ENCODE measurements at places on chromosomes 2 and 18. TPM values are rescaled to one million over a fixed set of nuclear protein-coding genes. Genes with fewer than 3 reads are reported as not detected.

GRCh38 chr2:126886916-126887280 lies 11.8 kb upstream of the TEX51 start:
- H3K27me3 ChIP-seq, result peaks cover 19% of the 10 kb centered on the region
- no peak for DNase-seq
- H3K4me1 ChIP-seq, result peaks cover 16% of the 10 kb centered on the region
- H3K4me3 ChIP-seq, result peak overlapping the region; percentile 42

SCYGR8 gene
- total RNA-seq, result 6.3 TPM

- no peaks in the 10 kb centered on the region for H3K27me3 ChIP-seq
- H3K27ac ChIP-seq, result peak overlapping the region; percentile 56
- no peak for DNase-seq
- H3K4me1 ChIP-seq, result peaks cover 9% of the 10 kb centered on the region
Observed at GRCh38 chr2:209495855-209496585, 72.2 kb downstream of the MAP2 start.

GRCh38 chr18:39843546-39843945 lies 2111.5 kb upstream of the PIK3C3 start:
- no peaks in the 10 kb centered on the region for H3K36me3 ChIP-seq
- H3K4me1 ChIP-seq, result peaks cover 11% of the 10 kb centered on the region
- no peak overlapping the region for H3K27ac ChIP-seq
- DNase-seq, result no peak

PGAP1 gene
- 16.8 TPM for total RNA-seq

POTEC gene
- total RNA-seq, result not detected

- peak; percentile 71 for DNase-seq
- H3K27ac ChIP-seq, result no peak overlapping the region
- H3K4me1 ChIP-seq, result no peaks in the 10 kb centered on the region
- H3K27me3 ChIP-seq, result peaks cover 21% of the 10 kb centered on the region
- no peak overlapping the region for H3K4me3 ChIP-seq
- no peaks in the 10 kb centered on the region for H3K36me3 ChIP-seq
Observed at GRCh38 chr2:176653479-176654443, 384.5 kb downstream of the MTX2 start.

DNA sequence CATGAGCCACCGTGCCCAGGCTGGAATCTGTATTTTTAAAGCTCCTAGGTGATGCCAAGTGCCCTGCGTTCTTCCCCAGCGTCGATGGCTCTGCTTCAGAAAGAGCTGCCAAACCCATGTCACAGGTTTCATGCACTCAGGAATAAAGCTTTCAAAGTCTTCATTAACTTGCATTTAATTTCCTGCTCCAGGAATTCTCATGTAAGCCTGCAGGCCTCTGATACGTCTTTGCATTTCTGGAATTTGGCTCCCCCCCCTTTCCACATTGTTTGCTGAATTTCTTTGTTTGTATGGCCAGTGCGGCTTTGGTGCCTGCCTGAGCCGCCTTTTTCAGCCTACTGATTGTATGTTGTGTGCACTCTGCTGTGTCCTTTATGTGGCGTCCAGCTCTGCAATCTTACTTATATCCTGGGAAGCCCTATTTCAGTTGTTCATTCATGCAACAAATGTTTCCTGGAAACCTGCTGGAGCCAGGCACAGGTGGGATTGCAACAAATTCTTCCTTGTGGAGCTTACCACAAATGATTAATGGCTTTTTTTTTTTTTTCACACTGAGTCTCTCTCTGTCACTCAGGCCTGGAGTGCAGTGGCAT lies 17.9 kb upstream of the OTOF start:
- DNase-seq, result no peak
- H3K27me3 ChIP-seq, result peaks cover 11% of the 10 kb centered on the region
- H3K4me3 ChIP-seq, result no peak overlapping the region
- H3K36me3 ChIP-seq, result no peaks in the 10 kb centered on the region
- H3K4me1 ChIP-seq, result no peaks in the 10 kb centered on the region

GRCh38 chr2:54599326-54599710 lies 124.1 kb upstream of the EML6 start:
- H3K36me3 ChIP-seq, result no peaks in the 10 kb centered on the region
- H3K4me3 ChIP-seq, result no peak overlapping the region
- peaks cover 85% of the 10 kb centered on the region for H3K4me1 ChIP-seq
- no peak for DNase-seq

TMEM247 gene
- total RNA-seq, result not detected

- H3K27ac ChIP-seq, result peak overlapping the region; percentile 16
- no peaks in the 10 kb centered on the region for H3K4me1 ChIP-seq
- H3K36me3 ChIP-seq, result no peaks in the 10 kb centered on the region
- H3K4me3 ChIP-seq, result no peak overlapping the region
- H3K27me3 ChIP-seq, result no peaks in the 10 kb centered on the region
Observed at GRCh38 chr2:19722531-19722971, 179.2 kb downstream of the TTC32 start.

RPE gene
- total RNA-seq, result 33.6 TPM

DNA sequence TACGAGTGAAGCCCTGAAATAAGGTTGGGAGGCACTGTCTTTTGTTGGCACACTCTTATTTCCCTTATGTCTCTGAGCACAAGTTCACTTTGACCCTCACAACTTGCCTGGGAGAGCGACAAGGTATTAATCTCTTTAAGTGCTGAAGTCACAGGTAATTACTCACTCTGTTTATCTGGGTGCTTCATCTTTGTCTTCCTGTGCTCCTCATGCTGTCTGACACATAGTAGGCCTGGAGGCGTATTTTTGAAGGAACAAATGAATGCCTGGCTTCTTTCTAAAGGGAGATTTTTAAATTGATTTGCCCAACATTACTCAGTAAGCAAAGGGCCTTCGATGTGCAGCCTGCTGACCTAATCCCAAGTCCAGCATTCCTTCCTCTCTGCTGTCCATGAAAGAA lies 507.1 kb upstream of the TNP1 start:
- no peaks in the 10 kb centered on the region for H3K36me3 ChIP-seq
- no peak for DNase-seq
- no peak overlapping the region for H3K4me3 ChIP-seq
- no peaks in the 10 kb centered on the region for H3K4me1 ChIP-seq

GRCh38 chr2:61529944-61530735 lies 8.0 kb downstream of the XPO1 start:
- peaks cover 22% of the 10 kb centered on the region for H3K4me1 ChIP-seq
- no peak overlapping the region for H3K27ac ChIP-seq
- H3K36me3 ChIP-seq, result peaks cover 6% of the 10 kb centered on the region
- DNase-seq, result no peak
- H3K27me3 ChIP-seq, result no peaks in the 10 kb centered on the region
- no peak overlapping the region for H3K4me3 ChIP-seq

SP5 gene
- not detected for total RNA-seq

DNA sequence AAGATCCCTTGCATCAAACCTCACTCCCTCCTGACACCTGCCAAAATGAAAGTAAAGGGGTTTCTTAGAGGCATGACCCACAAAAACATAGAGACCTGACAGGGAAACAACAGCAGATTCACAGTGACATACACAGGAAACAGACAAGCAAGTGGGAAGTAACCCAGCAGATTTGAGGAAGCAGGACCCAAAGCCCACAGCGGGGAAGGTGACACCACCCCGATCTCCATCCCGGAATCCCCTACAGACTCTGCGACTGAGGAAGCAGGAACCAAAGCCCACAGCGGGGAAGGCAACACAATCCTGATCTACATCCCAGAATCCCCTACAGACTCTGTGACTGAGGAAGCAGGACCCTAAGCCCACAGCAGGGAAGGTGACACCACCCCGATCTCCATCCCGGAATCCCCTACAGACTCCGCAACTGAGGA lies 21.6 kb downstream of the CIB4 start:
- H3K36me3 ChIP-seq, result no peaks in the 10 kb centered on the region
- H3K4me3 ChIP-seq, result no peak overlapping the region
- H3K4me1 ChIP-seq, result peaks cover 3% of the 10 kb centered on the region
- peaks cover 34% of the 10 kb centered on the region for H3K27me3 ChIP-seq
- H3K27ac ChIP-seq, result no peak overlapping the region
- DNase-seq, result peak; percentile 44

DNA sequence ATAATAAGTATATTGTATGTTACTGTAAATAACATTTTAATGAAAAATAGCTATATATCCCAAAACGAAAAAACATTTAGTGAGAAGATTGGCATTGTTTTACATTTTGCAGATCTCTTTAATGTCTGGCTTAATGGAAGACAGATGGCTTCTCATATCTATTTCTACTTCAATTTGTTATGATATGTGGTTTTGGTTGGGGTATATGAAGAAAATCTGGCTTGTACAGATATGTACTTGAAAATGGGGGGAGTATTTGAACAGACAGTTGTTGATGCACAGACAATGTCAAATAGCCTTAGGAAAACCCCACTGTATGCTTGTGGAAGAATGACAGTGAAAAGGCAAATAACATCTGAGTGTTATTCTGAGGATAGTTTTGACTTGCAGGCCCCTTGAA lies 23.6 kb upstream of the GMCL1 start:
- no peaks in the 10 kb centered on the region for H3K27me3 ChIP-seq
- H3K4me1 ChIP-seq, result no peaks in the 10 kb centered on the region
- no peak for DNase-seq
- no peak overlapping the region for H3K27ac ChIP-seq

DNA sequence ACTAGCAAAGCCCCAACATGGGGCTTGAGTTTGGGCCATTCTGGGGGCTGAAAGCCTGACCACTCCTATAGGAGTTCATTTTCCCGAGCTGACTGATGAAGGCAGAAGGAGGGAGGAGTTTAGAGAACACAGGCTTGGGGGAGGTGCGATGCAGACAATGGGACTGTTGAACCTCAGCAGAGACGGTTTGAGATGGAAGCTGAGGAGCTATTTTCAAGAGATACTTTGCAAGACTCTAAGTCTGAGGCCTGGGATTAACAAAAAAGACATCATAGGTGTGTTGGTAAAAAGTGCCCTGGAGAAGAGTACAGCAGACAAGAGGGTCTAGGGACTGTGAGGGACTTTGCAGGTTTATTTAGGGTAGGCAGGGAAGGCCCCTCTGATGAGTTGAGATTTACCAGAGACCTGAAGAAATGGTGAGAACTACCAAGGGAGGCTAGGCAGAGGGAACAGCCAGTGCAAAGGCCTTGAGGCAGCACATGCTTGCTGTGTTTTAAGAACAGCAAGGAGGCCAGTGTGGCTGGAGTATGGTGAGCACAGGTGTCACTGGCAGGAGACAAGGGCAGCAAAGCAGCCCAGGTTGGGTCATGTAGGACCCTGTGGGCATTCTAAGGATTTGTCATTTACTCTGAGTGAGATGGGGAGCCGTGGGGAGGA lies 31.6 kb downstream of the PCBP1 start:
- no peak overlapping the region for H3K27ac ChIP-seq
- H3K4me3 ChIP-seq, result no peak overlapping the region
- peaks cover 15% of the 10 kb centered on the region for H3K4me1 ChIP-seq
- no peak for DNase-seq
- H3K36me3 ChIP-seq, result no peaks in the 10 kb centered on the region
- H3K27me3 ChIP-seq, result no peaks in the 10 kb centered on the region

GLI2 gene
- total RNA-seq, result 4.4 TPM

DNA sequence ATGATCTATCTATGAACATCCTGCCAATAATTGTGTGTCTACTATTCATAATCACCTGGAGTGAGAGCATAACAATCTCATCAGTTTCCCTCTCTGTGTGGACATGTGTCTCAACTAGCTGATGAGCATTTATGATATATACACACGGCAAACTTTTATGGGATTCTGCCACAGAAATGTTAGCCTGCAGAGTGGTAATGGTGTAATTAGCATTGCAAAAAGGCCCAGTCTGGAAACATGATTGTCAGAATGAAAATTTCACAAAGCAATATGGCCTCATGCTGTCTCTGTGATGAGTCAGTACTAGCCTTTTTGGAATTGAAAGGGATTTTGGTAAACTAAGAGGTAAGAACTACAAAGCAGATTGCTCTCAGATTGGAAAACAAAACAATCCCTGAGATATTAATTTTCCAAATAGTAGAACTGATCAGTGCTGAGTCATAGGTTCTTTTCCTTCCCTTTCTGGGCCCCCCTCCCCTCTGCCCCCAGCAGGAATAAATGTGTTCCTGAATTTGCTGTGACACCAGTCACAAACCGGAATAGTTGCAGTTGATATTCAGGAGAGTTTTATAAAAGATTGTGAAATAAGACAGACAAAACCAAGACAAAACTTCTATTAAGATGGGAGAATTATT lies 189.2 kb downstream of the OSR1 start:
- no peaks in the 10 kb centered on the region for H3K36me3 ChIP-seq
- no peak for DNase-seq
- H3K27me3 ChIP-seq, result no peaks in the 10 kb centered on the region
- no peak overlapping the region for H3K27ac ChIP-seq

GRCh38 chr18:48821251-48821590 lies 129.5 kb downstream of the SMAD7 start:
- peaks cover 9% of the 10 kb centered on the region for H3K4me1 ChIP-seq
- DNase-seq, result peak; percentile 4
- H3K36me3 ChIP-seq, result peaks cover 8% of the 10 kb centered on the region
- no peak overlapping the region for H3K4me3 ChIP-seq

VWC2L gene
- total RNA-seq, result not detected

DNA sequence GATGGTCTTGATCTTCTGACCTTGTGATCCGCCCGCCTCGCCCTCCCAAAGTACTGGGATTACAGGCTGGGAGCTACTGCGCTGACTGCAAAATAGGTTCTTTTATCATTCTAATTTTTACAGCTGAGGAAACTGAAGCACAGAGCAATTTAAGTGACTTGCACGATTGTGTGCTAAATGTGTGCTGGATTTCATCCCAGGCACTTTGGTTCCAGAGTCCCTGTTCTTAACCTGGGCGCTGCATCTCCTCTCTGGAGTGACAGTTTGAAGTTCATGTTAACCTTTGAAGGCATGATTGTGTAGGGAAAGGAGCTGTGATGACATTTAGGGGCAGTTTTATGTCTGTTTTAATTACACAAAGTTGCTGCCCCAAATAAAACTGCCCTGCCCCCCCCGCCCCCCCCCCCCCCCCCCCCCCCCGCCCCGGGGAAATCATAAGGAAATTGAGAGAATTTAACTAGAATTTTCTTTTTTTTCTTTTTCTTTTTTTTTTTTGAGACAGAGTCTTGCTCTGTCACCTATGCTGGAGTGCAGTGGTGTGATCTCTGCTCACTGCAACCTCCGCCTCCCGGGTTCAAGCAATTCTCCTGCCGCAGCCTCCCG lies 5.6 kb downstream of the ACSL3 start:
- no peaks in the 10 kb centered on the region for H3K27me3 ChIP-seq
- no peak overlapping the region for H3K4me3 ChIP-seq
- no peak overlapping the region for H3K27ac ChIP-seq
- peaks cover 36% of the 10 kb centered on the region for H3K4me1 ChIP-seq
- no peaks in the 10 kb centered on the region for H3K36me3 ChIP-seq

DNA sequence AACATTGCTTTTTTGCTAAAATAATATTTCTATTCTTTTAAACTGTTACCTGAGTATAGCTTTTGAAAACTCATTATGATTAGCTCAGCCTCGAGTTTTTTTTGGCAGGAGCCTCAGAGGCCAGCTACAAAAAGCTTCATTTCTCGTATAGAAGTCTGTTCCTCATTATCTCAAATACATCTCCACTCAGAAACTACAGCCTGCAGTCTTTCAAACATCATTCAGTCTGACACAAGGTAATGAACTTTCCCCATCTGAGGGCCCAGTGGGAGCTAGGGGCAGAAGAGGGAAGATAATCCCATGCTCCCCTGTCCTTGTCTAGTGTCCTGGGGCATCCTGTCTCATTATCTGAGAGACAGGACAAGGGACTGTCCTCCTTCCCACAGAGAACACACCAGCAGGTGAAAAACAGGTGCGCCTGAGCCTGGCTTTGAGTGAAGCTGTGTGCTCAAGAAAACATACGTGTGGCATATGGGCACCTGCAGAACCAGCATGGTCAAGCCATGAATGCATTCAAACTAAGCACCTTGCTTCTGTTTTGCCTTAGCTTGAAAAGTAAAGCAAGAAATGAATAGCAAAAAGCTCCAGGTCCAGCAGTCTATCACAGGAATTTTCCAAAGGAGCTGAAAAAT lies 247.5 kb downstream of the MREG start:
- H3K4me3 ChIP-seq, result no peak overlapping the region
- H3K36me3 ChIP-seq, result no peaks in the 10 kb centered on the region
- DNase-seq, result no peak
- no peaks in the 10 kb centered on the region for H3K27me3 ChIP-seq
- no peak overlapping the region for H3K27ac ChIP-seq
- H3K4me1 ChIP-seq, result no peaks in the 10 kb centered on the region
